GM03348 (cell line): ENCODE measurements at places on chromosomes 7 and 10.
A peak's percentile ranks its signal among the peaks of the same experiment; 100 is the strongest.

GRCh38 chr7:3321745-3322144 is 20.7 kb downstream of the SDK1 start:
- no peak for DNase-seq

DNA sequence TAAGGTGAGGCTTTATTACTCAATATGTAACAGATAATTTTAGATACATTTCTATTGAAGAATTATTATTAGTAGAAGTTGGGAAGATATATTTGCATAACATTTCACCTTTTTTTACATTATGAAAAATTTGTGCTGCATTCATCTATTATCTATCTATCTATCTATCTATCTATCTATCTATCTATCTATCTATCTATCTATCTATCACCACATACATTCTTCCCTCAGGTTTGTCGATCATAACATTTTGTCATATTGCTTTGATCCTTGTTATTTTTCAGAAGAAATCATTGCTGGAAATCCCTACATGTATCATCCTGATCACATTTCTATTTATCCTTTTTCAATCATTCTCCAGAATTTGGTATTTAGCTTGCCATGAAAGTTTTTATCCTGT is 49.3 kb upstream of the CALCR start:
- no peak for DNase-seq

DNA sequence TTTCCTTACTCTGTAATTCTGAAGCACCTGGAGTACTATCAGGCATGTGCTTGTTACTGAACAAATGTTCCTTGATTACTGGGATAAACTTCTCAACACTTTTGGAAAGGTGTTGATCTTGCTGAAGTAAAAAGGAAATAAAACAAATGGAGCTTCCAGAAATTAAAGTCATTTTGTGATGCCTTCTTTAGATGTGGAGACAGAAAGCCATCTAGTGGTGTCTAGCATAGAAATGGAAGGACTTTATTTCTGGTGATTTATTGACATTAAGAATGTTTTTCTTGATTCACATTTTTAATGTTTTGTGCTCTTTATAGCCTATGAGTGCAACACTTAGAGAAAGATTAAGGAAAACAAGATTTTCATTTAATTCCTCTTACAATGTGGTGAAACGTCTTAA is 1.4 kb downstream of the SFR1 start:
- DNase-seq = peak; percentile 40

DNA sequence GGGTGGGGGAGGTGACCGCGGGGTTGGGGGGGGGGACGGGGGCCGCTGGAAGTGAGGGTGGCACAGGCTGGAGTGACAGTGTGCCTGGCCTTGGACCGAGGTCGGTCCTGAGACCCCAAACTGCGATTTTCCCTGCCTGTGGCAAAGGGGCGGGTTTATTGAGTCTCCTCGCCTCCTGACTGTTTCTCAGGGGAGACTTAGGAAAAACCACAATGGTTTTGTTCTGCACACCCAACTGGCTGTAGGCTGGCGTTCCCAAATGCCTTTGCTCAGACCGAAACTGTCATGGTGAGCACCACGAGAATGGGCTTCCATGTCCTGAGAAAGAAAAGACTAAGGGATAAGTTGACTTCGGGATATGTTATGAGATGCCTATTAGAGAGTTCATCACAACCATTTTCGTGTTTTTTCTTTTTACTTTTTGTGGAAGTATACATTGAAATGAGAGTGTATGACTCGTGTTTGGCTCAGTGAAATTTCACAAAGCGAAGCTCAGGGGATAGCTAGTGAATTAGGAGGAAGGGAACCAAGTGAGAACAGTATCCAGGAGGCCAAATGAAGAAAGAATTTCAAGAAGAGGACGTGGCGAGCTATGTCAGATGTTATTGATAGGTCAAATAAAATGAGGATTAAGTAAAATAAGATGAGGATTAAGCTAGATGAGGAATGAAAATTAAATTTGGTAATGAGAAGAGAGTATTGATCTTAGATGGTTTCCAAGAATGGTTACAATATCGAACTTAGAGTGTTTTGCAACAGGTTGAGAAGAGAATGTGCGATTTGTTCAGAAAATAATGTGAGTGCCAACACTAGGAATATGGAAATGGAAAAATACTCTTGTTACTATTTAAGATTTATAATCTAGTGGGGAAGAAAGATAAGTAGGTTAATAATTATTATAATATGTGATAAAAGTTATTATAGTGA is 918 bp downstream of the NET1 start:
- peak; percentile 52 for DNase-seq

DNA sequence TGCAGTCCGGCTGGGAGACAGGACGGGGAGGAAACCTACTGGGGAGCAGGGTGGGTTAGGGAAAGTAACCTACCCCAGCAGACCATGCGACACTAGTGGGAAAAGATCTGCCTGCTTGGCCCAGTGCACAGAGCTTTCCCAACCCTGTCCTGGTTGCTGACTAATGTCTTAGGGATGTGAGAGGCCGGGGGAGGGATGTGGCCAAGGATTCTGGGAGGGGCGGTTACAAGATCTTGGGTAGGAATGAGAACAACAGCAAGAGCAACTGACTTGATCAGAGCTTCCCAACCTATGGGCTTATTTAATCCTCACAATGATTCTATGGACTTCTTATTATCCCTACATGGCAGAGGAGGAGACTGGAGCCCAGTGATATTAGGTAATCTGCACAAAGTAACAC is 24.0 kb upstream of the EIF5AL1 start:
- peak; percentile 95 for DNase-seq

GRCh38 chr7:55432939-55433784 is 68.0 kb downstream of the LANCL2 start:
- DNase-seq = peak; percentile 44

DNA sequence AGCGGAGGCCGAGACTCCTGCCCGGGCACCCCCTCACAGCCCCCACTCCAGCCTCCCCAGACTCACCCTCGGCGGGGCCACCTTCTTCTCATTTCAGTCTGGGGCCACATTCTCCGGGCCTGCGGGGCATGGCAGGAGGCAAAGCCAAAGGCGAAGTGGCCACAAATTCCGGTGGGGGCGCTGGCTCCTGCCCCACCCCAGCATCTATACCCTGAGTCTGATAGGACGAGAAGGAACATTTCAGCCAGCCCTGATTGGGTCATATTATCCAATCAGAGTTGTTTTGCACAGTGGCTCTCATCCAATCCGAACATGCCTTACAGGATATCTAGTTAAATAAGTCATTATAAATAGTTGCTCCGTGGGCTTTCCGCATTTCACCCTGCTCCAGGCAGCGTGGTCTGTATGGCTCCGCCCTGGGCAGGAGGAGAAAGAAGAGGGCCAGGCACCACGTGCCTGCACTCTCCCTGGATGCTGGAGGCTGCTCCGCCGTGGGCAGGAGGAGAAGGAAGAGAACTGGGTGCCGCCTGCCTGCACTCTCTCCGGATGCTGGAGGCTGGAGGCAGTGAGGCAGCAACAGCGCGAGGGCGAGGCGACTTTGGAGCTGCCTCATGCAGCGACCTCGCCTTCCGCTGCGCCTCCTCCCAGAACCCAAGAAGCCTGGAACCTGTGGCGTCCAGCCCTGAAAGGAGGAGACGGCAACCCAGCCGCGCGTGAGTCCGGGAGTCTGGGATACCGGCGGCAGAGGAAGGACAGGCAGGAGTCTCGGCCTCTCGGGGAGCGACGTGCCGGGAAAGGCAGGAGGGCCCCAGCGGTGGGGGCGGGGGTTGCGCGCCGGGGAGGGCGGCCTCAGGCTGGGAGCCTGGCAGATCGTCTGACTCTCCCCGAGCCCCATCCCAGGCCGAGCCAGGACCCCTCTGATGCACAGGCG is 162.9 kb downstream of the ZNF33B start:
- DNase-seq = peak; percentile 68

- no peak for DNase-seq
Measured at GRCh38 chr10:90327611-90328010, 530.2 kb downstream of the HTR7 start.

DNA sequence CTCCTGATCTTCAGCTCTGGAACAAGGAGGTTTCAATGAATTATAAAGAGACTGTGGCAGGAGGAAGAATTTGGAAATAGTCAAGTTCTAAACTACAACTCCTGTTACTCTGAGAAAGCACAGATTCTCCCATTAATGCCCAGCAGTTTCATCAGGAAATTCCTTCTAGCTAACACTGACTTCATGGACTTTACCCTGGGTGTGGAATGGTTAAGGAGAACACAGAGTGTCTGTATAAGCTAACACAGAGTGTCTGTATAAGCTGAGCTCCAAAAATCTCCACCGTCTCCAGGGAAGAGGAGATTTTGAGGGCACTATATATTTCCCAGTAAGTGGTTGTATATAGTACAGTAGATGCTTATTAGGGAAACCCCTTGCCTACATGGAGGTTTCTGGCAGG is 675.5 kb downstream of the XPNPEP1 start:
- DNase-seq = no peak

DNA sequence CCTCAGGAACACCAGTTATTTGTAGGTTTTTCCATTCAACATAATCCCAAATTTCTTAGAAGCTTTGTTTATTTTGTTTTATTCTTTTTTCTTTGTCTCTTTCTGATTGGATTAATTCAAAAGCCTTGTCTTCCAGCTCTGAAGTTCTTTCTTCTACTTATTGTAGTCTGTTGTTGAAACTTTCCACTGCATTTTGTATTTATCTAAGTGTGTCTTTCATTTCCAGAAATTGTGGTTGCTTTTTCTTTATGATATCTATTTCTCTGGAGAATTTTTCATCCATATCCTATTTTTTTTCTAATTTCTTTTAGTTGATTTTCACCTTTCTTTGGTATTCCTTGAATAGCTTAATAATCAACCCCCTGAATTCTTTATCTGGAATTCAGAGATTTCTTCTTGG is 58.5 kb downstream of the SLC18A2 start:
- DNase-seq = no peak

GRCh38 chr7:43249823-43250145 is 137.3 kb downstream of the HECW1 start:
- no peak for DNase-seq

GRCh38 chr7:92769844-92770243 is 66.5 kb downstream of the CDK6 start:
- DNase-seq = no peak

DNA sequence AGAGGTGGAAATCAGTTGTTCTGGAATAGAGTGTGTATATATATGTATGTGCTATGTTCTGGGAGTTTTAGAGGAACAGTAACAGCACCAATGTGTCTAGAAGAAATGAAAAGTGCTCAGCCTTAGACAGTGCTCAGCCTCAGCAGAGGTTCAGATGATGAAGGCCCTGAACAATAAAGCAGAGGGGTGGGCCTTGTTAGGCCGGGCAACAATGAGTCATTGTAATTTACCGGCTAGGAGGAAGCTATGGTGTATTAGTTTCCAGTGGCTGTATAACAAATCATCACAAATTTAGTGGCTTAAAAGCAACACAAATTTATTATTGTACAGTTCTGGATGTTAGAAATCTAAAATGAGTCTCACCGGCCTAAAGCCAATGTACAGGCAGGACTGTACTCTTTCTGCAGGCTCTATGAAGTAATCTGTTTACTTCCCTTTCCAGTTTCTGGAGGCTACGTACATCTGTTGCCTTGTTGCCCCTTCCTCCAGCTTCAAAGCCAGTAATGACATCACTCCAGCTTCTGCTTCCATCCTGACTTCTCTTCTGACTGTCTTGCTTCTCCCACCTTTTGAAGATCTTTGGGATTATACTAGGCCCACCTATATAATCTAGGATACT is 84.6 kb downstream of the CH25H start:
- DNase-seq = peak; percentile 15

- no peak for DNase-seq
Measured at GRCh38 chr7:87624628-87625027, 3.6 kb upstream of the RUNDC3B start.

DNA sequence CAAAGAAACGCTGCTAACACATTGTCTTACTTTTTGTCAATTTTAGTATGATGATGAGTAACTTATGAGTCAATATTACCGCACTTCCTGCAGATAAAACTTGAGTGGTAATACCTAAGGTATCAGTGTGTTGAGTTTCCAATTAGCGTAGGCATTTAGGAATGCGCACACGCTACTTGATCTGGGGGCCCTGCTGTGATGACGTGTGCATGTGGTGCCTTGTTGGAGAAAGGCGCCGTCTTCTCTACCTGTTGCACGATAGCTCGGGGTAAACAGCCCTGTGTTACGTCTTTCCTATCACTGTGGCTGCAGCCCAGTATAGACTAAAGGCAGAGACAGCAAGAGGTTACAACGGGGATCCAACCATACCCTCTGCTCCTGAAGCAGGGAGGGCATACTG is 476.8 kb upstream of the ADARB2 start:
- no peak for DNase-seq

- DNase-seq = no peak
Measured at GRCh38 chr7:132828502-132828901, 252.2 kb upstream of the PLXNA4 start.

GRCh38 chr10:44651834-44652233 is 259.3 kb upstream of the TMEM72 start:
- DNase-seq = peak; percentile 78

- DNase-seq = peak; percentile 58
Measured at GRCh38 chr7:936386-937054, 18.0 kb downstream of the ADAP1 start.

- DNase-seq = no peak
Measured at GRCh38 chr10:78859769-78860168, 209.0 kb upstream of the ZMIZ1 start.

- peak; percentile 74 for DNase-seq
Measured at GRCh38 chr10:112721080-112721698, 228.9 kb upstream of the TCF7L2 start.

- no peak for DNase-seq
Measured at GRCh38 chr10:14153570-14154055, 177.1 kb downstream of the FRMD4A start.

DNA sequence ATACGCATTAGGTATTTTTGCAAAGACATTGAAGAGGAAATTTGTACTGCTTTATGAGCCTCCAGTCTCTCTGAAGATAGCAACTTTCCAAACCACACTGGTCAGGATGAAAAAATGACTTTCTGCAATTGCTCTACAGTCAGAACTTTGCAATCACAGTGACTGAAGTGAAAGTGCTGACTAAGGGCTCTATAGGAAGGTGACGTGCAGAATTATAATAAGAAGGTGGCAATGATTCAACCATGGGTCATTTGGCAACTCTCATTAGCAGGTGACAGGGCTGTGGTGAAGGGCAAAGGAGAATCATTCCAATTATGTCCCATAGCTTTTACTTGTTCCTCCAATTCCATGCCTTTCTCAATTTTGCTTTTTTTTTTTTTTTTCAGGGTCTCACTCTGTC is 311.0 kb downstream of the ANKRD30A start:
- DNase-seq = no peak

- no peak for DNase-seq
Measured at GRCh38 chr7:135206941-135207391, 4.4 kb downstream of the WDR91 start.
